KBM-7 (cell line): ENCODE measurements at places on chromosomes 6 and 20.

- DNase-seq: no peak
Measured at GRCh38 chr6:51562198-51562597, 525.2 kb downstream of the PKHD1 start.

GRCh38 chr6:41298785-41299502 is 12.5 kb upstream of the TREM1 start:
- no peak for DNase-seq

GRCh38 chr20:63521602-63522001 is 1.0 kb downstream of the PPDPF start:
- no peak for DNase-seq

DNA sequence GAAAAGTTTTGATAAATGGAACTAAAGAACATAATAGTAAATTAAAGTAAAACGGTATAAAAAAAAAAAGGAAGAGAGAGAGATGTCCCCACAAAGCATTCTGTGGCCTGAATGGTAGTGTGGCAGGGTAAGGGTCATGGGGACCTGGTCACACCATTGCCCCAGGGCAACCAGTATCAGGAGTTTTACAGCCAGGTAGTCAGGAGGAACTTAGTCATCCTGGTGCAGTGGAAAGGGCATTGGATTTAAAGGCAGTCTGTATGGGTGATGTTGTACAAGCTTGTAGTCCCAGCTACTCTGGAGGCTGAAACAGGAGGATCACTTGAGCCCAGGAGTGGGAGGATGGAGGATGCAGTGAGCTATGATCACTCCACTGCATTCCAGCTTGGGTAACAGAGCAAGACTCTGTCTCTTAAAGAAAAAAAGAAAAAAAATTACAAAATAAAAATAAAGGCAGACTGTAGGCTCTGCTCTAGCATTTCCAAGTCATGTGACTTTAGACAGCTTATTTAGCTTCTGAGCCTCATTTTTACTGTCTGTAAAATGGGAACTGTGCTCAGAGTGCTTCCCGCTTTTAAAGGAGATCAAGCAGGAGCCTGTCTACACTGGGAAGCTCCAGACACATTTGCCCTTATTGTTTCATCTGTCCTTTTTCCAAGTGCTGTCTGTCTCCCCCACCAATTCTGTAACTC is 112.8 kb upstream of the ARMC2 start:
- DNase-seq: no peak

- DNase-seq: no peak
Measured at GRCh38 chr6:137872581-137873115, 5.6 kb downstream of the TNFAIP3 start.

GRCh38 chr6:80508885-80509630 is 402.6 kb downstream of the BCKDHB start:
- DNase-seq: no peak
